ENCODE measurements at places on chromosomes 11 and 22.

DNA sequence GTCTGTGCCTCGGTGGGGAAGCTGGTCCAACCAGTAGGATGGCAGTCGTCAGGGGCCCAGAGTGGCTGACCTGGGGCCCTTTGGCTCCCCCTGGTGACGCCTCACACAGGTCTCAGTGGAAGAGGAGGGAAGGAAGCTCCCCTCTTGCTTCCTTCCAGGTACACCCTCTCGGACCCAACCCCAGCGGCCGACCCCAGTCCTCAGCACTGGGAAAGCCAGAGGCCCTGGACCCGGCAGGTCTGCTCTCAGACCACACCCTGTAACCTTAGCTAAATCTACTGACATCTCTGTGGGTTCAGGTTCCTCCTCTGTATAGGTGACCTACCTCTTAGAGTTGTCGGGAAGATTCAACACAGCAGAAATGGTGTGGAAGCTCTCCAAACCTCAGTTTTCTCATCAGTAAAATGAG is 3.4 kb upstream of the SCUBE1 start:
- DNase-seq = peak; percentile 4

DNA sequence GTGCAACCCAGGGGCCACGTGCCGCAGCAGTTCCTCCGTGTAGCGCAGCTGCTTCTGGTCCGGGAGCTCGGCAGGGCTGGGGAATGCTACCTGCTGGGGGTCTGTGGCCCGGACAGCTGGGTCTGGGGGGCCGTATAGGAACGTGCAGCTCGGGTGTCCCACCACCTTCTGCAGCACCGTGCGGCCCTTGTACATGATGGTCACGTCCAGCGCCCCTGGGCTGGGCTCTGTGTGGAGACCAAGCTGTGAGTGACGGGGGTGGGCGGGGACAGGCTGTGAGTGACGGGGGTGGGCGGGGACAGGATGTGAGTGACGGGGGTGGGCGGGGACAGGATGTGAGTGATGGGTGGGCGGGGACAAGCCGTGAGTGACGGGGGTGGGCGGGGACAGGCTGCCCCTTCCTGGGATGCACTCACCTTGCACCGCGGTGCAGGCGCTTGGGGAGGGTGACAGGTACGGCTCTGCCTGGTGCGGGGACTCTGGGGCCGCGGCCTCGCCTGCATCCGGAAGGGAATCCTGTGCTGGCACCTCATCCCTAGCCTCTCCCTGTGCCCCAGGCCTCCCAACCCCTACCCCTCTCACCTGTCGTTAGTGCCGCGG is 2.3 kb downstream of the IRF7 start:
- no peak for DNase-seq

DNA sequence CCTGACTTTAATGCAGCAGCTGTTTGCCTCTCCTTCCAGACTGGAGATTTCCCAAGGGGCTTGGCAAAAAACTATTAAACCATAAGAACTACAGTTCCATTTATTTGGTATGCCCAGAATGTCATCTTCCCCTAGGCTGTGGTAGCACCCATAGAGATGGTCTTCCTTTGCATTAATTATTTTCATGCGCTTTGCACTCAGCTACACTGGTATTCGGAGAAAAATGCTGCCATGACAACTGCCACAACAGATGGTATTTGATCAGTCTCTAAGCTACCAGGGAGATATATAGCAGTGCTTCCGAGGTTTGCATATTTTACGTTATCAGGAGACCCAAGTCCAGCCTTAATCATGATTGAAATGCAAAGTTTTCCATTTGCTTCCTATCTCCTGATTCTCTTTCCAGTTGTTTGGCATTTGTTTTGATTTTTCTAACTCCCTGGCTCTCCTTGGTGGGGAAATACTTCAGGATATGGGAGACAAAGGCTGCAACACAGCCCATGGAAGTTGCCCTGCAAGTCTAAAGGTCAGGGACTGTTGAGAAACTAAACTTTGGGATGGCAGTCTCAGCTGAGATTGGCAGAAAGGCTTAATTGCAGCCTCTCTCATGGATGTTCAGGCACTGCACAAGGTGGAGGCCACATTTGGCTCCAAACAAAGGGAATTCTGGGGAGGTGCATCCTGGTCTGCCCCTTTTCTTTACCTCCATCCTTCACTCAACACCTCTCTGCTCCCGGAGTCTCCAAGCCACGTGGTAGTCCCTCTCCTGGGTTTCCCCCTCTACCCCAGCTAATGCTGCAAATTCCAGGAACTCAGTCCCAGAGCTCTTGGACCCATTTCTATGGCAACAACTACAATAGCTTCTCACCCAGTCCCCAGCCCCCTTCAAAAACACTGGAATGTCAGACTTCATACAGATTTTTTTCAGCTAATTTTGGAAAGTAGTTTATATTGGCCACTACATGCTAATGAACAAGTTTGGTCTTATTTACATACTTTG is 151.8 kb downstream of the NAV2 start:
- DNase-seq = no peak

DNA sequence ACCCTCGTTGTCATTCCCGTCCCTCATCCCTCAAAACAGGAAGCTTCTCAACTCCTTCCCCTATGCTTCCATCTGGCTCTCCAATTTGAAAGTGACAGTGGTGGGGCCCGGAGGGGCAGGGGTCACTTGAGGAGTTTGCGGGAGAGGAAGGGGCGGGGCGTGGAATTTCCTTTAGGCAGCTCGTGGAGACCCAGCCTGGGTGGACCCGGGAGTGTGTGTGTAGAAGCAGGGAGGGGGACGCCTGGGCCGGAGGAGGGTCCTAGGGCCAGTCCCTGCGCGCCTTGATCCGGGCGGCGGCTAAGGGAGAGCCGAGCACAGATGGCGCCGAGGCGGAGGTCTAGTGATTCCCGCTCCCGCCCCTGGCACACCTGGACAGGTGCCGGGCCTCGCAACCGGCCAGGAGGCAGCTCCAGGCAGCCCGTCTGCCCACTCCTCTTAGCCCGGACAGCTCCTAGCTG is 7.8 kb upstream of the PAX6 start:
- no peak for DNase-seq

DNA sequence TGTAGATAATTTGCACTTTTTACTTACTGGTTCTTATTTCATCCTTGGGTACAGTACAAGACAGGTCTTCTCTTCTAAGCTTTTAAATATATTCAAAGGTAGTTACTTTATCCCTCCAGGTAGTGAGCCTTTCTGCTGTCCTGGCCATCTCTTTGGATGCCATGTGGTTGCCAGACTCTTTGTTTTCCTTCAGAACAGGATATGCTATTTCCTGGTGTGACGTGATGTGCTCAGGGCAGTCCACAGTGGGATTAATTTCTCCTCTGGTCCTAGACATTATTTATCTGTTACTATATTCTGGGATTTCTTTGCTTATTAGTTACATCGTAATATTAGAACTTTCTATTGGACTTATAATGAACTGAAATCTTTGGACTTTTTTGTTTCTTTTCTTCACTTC is 63.7 kb downstream of the PPP6R3 start:
- DNase-seq = no peak

GRCh38 chr11:120410622-120411380 is 74.6 kb downstream of the ARHGEF12 start:
- no peak for DNase-seq

DNA sequence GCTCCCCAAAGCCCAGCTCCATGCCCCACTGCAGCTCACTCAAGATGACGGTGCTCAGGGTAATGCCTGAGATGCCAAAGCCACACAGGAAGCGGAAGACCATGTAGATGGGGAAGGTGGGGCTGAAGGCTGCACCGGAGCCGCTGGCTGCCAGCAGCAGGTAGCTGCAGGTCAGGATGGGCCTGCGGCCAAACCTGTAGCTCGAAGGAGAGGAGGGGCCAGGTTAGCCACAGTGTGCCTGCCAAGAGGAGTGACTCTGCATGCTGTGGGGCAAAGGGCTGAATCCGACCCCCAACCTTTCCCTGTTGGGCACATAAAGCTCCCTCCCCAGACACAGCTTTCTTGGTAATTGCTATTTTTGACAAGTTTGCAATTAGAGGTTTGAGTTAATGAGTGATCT is 14.9 kb upstream of the SLC22A6 start:
- no peak for DNase-seq

- no peak for DNase-seq
Measured at GRCh38 chr22:20026996-20027601, 6.2 kb downstream of the TANGO2 start.

- DNase-seq = no peak
Measured at GRCh38 chr11:2557381-2557780, 112.6 kb downstream of the KCNQ1 start.

DNA sequence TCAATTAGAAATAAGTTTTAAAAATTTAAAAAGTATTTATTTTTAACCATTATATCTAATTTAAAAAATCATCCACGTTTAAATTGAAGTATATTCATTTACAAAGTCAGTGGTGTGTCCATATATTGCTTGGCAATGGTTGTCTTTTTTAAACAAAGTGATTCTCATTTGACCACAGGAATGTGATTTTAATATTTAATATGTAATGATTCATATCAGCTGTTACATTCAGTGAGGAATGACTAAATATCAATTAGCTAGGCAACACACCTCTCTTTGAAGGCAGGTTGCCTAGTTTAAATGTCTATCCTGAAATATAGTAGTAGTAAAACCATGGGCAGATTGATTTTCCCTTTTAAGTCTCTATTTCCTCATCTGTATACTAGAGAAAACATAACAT is 392.2 kb upstream of the CCDC179 start:
- DNase-seq = no peak

DNA sequence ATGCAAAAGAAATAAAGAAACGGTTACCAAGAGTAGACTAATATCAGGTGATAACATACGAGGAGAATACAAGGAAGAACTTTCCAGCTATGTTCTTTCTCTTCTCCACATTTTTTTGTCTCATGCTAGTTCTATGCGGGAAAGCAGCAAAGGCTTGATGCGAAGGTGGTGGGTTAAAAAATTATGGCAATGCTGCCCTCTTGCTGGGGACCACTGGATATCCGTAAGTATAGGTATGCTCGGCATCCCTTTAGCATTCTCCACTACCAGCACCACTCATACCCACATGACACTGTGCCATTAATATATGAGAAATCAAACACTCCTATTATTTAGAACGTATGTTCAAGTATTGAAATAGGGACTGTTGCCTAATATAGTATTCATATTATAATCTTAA is 776.4 kb downstream of the LRRC4C start:
- DNase-seq = no peak

- DNase-seq = peak; percentile 4
Measured at GRCh38 chr11:33065445-33066178, 26.2 kb downstream of the TCP11L1 start.

DNA sequence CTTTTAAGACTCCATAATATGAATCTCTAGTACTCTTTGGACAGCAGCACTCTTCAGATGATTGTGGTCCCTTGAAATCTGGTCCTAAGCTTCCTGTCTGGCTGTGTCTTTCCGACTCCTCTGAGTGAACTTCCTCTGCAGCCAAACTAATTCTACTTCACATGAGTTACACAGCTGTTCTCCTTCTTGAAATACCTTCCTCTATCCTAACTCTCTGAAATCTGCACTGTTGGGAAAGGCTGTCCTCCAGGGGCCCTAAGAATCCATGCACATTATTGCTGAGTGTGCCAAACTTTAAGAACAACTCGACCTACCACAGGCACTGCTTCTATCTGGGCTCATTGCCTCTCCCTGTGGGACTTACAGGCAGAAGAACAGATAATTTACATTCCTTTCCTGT is 217.3 kb upstream of the ARHGAP42 start:
- no peak for DNase-seq

- DNase-seq = no peak
Measured at GRCh38 chr11:3984896-3985295, 109.7 kb upstream of the RRM1 start.

DNA sequence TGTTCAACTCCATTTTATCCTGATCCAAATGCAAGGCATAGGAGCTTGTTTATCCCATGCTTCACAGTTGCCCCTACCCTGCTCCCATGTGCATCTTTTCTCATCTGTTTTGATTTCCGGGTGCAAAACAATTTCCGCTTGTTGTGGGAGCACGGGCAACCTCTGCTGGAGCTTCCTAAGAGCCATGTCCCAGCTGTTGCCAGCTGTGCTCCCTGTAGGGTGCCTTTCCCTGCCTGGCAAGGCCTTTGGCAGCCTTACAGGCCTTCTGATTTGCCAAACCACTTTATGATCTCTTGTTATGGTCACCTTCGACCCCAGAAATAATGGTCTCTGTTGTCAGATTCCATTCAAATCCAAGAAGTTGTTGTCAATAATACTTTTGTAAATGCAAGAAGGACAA is 1038.5 kb downstream of the OPCML start:
- DNase-seq = no peak

- DNase-seq = no peak
Measured at GRCh38 chr11:12207384-12208150, 97.2 kb downstream of the MICAL2 start.

DNA sequence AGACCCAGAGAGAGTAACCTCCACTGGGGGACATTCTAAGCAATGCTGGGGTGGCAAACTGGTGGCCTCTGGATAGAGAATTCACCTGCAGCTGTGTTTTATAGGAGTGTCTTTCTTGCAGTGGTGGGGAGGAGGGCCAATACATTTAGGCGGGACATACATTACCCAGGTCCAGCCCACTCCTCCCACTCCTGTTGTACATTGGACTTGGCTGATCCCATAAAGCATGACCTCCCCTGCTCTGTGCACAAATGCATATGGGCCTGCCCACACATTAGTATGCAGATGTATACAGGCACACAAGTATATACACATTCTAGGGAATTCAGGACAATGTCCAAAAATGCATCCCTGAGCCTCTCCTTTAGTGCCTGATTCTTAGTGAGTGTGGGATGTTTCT is 99.1 kb downstream of the RRAS2 start:
- DNase-seq = no peak

- DNase-seq = no peak
Measured at GRCh38 chr22:28443526-28443876, 236.1 kb downstream of the TTC28 start.

- no peak for DNase-seq
Measured at GRCh38 chr11:88596786-88597185, 259.2 kb upstream of the CTSC start.

DNA sequence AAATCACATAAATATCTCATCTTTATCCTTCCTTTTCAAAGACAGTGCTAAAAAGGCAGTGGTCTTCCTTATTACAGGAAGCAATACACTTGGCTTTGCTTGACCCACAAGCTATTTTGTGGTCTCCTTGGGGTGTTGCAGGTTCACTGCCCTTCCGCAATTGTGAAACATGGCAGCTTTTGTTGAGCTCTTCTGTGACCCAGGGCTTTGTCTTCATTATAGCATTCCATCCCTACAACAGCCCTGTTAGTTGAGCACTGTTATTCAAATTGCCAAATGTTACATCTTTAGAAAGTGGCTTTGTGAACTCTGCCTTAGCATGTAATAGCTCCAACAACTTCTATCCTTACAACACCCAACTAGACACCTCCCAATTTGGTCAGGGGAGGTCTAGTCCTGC is 107.1 kb downstream of the OPCML start:
- DNase-seq = no peak

DNA sequence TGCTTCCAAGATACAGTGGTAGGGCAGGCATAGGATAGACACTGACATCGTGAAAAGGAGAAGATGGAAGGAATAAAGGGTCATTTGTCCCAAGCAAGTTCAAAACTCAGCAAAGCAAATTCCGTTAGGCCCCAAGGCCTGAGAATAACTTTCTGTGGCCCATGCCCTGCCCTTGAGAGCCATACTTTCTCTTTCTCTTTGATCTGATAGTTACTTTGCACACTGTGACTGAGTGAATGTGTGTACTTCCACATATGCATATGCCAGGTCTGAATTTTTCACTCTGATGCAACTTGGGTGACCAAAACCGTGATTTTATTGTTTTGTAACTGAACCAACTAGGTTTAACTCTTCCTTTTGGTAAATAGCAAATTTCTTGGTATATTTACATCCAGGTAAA is 371.5 kb downstream of the RAB38 start:
- no peak for DNase-seq

- no peak for DNase-seq
Measured at GRCh38 chr11:40376331-40376730, 1083.1 kb downstream of the LRRC4C start.

GRCh38 chr22:17086788-17087497 is 2.1 kb downstream of the IL17RA start:
- no peak for DNase-seq
